ENCODE measurements at places on chromosomes 13 and 19.

DNA sequence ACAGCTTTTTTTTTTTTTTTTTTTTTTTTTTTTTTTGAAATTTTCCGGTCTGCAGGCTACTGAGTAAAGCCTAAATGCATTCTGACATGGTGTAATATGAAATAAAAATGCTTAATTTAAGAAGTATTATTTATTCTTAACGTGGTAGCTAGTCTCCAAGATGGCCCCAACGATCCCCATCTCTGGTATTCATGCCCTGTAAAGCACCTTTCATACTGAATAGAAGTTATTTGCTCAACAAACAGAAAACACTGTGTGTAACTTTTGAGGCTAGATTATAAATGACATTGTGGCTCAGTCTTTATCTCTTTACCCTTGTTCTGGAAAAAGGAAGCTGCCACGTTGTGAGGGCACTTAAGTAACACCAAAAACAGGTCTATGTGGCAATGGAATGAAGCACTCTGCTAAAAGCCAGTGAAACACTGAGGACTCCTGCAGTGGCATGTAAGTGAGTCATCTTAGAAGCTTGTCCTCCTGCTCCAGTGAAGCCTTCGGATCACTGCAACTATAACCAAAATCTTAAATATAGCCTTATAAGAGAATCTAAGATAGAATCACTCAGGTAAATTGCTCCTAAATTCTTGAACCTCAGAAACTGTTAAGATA, 128.7 kb downstream of the UGGT2 start:
- DNase-seq, result no peak

GRCh38 chr13:59208405-59209195, 955.1 kb downstream of the DIAPH3 start:
- DNase-seq, result no peak

GRCh38 chr13:68940049-68940448, 1167.6 kb upstream of the ATXN8OS start:
- DNase-seq, result no peak

DNA sequence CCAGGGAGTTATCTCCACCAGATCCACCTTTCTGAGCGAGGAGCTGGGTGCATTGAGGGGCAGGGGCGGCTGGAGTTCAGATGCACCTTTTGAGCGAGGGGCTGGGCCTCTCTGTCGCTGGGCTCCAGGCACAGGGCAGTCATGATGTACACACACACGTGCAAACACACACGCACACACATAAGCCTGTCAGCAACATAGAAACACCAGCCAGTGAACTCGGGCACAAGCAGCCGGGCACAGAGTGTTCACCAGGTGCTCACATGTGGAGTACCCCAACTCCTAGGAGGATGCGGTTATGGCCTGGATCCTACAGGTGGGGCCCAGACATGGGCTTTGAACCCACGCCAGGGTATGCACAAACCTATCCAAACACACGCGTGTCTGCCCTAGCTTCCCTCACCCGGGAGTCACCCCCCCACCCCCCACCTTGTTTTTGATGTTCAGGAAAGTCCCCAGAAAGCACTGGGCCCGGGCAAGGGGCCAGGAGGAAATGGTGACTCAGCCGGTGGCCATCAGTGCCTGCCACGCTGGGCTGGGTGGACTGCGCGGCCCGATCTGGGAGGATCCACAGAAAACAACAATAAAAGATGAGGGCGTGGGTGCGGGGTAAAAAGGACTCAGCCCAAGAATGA, 13.3 kb downstream of the ARRDC2 start:
- no peak for DNase-seq

GRCh38 chr13:114226088-114226487, 8.6 kb upstream of the CDC16 start:
- DNase-seq, result no peak

- no peak for DNase-seq
Observed at GRCh38 chr13:24146961-24147569, 13.5 kb upstream of the SPATA13 start.

DNA sequence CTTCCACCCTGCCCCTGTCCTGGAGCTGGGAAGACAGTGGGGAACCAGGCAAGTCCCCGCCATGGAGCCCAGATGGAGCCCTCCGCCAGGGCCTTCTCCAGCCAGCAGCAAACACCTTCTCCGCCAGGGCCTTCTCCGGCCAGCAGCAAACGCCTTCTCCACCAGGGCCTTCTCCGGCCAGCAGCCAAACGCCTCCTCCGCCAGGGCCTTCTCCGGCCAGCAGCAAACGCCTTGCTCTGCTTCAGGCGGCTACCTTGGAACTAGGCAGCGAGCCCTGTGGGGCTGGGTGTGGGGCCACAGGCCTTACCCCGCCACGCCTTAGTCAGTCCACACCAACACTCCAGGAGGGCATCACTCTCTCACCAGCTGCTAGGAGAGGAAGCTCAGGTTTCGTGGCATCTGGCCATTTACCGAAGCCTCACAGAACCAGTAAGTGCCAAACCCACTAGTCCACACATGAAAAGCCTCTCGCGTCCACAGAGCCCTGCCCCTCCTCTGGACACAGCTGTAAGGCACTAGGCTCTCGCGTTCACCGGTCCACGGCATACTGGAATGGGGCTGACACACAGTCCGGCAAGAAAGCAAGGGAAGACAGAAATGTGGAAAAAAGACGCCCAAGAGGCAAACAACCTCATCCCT, 41.0 kb downstream of the MLLT1 start:
- DNase-seq, result no peak

DNA sequence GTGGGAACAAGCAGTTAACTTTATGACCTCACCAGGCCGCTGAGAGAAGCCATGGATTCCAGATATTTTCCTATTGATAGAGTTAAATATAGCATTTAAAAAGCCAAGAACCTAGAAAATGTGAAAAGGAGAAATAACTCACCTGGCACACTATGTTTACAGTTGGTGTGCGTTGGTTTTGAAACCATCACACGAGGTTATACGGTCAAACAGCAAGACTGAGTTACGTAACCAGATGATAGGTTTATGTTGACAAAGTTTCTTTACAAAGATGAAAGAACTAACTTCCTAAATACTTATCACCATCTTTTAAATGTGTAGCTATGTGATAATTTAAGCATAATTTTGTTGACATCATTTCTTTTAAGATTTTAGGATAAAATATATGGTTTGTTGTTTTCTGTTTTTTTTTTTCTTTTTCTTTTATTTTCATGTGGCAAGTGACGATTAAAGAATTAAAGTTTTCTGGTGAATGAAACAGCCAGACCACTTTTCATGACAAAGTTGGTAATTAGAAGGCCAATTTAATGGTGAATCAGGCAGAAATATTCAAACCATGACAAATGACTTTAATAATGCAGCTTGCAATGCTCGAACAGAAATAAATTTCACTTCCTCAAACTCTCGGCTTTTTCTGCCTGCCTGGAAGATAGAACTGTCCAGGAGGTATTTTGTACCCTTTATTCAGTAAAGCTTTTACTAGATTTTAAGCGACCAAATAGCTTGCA, 339.1 kb upstream of the OBI1 start:
- DNase-seq, result no peak

GRCh38 chr13:93774506-93774905, 547.9 kb downstream of the GPC6 start:
- DNase-seq, result no peak

DNA sequence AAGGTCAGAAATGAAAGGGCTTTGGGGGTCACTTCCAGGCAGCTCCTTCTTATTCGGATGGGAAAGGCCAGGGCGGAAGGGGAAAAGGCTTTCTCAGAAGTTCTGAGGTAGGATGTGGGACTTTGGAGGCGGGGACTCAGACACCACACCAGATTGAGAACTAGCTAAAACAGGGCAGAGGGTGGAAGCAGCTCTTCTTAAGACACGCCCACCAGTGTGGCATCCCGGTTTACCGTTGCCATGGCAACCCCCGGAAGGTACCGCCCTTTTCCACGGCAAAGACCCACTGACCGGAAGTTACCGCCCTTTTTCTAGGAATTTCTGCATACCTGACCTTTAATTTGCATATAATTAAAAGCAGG, 3.8 kb upstream of the LILRA5 start:
- DNase-seq, result no peak

GRCh38 chr19:1791879-1792278, 20.2 kb downstream of the ATP8B3 start:
- no peak for DNase-seq

DNA sequence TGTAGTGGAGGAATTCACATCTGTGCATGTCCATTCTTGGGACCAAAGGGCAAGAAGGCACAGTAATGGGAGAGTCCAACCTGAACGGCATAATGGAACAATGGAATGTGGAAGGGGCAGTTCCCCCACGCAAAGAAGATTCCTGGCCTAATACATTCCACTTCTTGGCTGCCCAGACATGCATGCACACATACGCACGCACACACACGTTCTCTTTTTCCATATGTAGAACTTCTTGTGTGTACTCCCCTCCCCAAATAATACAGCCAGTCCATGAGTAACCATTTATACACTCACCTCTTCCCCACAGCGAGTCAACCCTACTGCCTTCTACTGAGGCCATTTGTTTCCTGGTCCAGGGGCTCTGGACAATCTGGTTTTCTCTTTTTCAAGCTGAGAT, 6.0 kb upstream of the STK24 start:
- no peak for DNase-seq

DNA sequence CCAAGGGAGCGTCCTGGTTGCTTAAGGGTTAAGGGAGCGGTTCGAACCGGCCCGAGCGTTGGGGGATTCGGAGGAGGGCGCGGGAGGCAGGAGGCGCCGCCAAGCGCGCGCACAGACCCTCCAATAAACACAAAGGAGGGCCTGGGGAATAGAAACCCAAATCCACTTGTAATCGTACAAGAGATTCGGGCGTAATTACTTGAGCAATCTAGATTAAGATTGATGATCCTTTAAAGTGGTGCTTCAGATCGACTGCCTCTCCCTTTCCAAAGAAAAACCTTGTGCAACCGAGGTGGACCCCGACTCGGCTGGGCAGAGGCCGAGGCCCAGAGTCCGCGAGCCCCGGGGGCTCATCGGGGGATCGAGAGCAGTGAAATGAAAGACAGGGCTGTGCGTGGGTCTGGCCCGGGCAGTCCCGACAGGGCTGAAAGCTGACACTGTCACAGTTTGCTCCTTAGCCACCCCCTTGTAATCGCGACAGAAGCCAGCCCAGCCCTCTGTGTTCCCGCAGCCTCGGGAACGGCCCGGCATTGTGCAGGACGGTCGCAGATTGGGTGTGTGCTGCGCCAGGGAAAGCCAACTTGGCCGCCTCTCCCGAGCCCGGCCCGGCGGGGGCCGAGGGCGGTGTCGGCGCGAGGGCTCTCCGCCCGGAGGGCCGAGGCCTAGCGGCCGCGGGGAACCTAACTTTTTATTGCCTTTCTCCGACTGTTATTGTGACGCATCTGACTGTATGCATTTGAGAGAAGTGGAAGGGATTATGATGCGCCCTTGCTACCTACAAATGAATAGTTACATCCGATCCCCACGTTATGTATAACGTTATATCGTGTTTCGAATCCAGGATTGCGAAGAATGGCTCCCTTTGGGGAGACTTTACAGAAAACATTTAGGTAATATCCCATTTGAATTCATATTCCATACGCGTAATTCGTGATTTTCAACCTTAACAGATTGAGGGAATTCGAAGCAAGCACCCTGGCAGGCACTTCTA, 5.5 kb downstream of the MAB21L1 start:
- DNase-seq, result no peak

DNA sequence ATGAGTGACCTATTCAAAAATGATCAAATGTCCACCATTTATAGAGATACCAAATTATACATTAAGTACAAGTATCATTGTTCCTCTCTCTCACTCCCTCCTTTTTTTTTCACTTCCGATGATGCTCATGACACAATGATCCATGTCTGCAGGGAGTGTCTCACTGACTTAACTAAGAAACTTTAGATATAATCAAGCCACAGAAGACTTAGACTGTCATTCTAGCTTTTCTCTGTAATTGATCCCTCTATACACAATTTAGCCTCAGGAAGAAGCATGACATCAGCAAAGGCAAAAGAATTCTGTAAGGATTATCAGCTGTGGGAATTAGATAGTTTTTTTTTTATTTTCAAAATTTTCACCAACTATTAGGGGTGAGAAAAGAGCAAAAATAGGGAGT, 734.9 kb upstream of the PCDH9 start:
- DNase-seq, result no peak

DNA sequence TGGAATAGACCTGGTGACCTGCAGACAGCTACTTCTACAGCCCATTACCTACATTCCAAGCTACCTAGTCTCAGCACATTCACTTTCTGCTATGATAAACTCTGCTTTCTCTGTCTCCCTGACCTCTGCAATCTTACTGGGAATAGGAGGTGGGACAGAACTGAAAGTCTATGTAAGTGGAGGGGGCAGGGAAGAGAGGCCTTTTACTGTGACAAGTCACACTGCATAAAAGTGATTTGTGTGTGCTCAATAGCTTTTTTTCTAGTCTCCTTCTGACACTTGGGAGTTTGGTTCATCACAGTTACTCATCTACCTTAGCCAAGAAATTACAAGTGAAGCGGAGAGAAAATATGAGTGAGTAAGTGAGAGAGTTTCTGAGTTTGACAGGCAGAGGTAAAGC, 322.4 kb downstream of the OLFM4 start:
- DNase-seq, result no peak

DNA sequence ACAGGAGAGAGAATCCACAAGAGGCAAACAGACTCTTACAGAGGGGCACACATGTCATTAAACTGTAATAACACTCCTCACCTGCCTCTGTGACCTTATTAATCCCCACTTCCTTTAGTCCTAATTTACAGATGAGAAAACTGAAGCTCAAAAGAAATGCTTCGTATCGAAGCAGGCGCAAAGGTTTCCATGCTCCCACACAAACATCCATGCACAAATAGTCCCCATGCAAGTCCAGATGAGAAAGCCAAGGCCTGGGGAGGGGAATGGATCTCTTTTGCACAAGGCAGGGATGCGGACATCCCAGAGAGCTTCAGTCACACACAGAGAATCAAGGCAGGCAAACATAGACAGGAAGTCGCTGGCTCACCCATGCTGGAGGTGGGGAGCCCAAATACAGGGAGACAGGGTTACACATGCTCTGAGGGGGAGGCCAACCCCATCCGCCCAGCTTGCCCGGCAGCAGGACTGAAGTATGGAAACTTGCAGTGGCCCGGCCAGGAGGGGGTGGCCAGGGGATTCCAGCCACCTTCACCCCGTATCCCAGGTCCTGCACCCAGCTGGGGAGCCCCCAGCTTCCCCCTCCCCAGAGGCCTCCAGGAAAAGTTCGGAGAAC, 468 bp downstream of the S1PR5 start:
- DNase-seq, result no peak

GRCh38 chr19:35843676-35844481, 8.4 kb downstream of the NPHS1 start:
- DNase-seq, result no peak

DNA sequence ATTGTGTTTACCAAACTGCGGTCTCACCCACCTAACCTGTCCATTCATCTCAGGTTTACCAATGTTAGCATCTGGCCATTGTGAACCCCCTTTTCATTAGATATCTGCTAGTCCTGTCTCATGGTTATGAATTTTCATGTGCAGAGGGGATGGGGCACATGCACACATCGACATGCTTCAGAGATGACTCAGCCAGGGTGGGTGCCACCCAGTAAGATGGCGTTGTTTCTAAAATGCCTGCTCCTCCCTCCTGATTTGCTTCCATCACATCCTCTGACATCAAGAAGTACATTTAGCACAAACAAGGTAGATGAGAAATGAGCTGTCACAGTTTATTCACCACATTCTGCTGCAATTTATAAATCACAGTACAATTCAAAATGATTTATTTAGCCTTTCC, 51.3 kb downstream of the GPALPP1 start:
- no peak for DNase-seq

All from stimulated activated CD8-positive, alpha-beta memory T cell treated with anti-CD3 and anti-CD28 coated beads, Interleukin-7, amount 100 ng/mL, for 48 hours (primary cell).